NCI-H1105 (cell line): ENCODE measurements at places on chromosomes 2 and 18.

- no peak for DNase-seq
These were observed 41.5 kb downstream of the EPAS1 start for GRCh38 chr2:46338674-46339073.

DNA sequence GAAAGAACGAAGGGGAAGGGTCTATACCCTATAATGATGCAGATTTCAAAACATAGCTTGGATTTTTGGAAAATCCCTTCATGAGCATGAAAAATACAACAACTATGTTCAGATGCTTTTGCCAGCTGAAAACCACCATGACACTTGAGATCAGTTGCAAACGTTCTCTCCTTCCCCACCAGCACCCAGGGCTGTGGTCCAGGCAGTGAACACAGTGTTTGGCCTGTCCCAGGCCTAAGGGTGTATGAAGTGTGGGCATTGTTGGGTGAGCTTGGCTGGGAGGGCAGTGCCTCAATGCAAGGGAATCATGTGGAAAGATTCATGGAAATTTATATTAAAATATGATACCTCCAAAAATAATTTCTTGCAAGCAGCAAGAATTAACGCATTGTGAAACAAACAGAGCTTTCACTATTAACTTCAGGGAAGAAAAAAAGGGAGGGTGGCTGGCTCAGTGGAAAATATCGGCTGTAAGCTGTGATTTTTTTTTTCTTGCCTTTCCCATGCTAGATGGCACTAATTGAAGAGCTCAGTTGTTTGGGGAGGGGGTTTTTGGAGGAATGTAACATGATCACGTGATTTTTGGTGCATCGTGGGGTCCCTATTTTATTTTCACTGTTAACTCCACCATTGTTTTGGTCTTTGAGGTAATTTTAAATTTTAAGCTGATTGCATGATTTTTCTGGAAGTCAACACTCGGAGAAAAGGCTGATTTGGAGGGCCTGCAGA is 52.0 kb downstream of the CDC42EP3 start:
- no peak for DNase-seq

- no peak for DNase-seq
These were observed 546.2 kb upstream of the SETBP1 start for GRCh38 chr18:44134447-44134846.

GRCh38 chr18:49846361-49846662 is 33.0 kb upstream of the ACAA2 start:
- DNase-seq, result no peak

DNA sequence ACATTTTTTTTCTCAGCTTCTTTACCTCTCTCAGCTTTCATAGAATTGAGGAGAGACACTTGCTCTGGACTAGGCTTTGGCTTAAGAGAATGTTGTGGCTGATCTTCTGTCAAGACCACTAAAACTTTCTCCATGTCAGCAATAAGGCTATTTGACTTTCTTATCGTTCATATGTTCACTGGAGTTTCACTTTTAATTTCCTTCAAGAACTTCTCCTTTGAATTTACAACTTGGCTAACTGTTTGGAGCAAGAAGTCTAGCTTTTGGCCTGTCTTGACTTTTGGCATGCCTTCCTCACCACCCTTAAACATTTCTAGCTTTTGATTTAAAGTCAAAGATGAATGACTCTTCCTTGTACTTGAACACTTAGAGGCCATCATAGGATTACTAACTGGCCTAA is 104.4 kb upstream of the SLC39A10 start:
- no peak for DNase-seq

GRCh38 chr18:40004246-40004645 is 1950.8 kb upstream of the PIK3C3 start:
- no peak for DNase-seq

GRCh38 chr2:238466243-238466756 is 39.6 kb downstream of the ASB1 start:
- no peak for DNase-seq

- DNase-seq, result no peak
These were observed 21.8 kb upstream of the TANK start for GRCh38 chr2:161138429-161138828.

DNA sequence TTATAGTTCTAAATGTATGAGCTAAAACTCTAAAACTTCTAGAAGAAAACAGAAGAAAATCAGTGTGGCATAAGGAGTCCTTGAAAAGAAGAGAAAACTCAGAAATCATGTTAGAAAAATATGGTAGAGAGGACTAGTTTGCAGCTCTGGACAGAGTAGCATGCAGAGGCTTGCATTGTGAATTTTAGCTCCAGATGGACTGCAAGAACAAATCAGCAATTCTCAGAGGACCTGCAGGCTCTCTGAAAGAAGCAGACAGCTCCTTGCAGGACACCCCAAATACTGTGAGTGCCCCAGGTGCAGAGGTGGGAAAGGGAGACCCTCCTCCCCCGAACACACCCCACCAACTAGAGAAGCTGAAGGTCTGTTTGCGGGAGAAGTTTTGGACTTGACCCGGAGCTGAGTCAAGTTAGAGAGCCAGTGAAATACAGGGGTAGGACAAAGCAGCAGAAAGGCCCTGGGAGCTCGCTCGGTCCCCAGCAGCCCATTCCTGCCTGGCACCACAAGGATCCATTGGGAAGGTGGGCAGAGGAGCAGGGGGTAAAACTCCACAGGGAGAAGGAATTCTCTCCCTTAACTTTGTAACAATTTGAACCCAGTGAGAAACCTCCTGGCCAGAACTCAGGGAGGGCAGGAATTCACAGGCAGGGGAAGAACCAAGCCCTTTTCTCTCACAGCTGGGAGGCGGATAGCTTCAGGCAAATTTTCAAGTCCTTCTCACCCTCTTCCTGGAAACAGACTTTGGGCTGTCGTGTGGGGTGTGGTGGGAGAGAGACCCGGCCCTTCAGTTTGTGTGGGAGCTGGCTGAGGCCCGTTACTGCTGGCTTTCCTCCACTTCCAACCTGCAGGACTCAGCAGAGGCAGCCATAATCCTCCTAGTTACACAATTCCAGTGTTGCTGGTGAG is 216.2 kb upstream of the SLC35G4 start:
- no peak for DNase-seq

DNA sequence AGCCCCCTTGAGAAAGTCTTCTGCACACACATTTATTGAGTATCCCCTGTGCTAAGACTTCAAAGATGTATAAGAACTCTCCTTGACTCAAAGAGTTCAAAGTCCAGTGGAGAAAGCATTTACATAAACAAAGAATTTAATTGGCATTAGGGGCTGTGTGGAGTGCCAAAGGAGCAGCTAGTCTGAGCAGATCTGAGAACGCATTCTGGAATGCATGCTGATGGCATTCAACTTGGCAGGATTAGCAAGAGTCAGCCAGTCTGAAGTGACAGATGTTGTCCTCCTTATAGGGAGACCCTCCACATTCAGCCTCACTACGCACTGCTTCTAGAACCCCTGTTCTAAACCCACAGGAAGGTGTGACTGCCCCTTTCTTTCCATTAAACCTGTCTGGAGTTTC is 191.5 kb downstream of the RAD51AP2 start:
- DNase-seq, result no peak

DNA sequence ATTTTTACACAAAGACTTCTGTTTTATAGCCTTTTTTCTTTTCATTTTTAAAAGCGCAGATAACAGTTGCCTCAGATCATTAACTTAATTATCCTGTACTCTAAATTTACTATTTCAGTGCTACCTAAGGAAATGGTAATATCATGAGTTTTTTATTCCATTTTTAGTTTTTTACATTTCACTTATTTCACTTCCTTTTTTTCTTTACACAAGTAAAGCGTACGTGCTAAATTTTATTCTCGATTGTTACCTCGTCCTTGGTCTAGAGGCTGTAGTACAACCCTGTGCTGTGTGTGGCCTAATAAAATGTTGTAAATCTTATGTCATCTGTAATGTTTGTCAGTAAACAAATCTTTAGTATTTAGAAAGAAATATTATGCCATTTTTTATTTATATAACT is 49.2 kb downstream of the CRIM1 start:
- DNase-seq, result no peak

DNA sequence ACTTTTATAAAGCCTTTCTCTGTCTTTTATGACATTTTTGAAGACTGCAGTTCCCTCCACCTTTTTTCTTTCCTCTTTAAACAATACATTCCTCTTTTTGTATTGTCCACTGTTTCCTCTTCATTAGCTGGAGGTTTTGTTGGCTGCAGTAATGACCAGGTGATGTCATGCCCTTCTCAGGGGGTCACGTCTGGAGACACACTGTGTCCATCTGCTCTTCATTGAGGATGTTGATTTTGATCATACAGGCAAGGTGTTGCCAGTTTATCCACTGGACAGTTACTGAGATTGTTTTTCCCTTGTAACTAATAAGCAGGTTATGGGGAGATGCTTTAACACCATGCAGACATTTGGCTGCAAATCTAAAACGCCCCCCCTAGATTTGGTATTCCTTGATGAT is 19.8 kb downstream of the ZNF407 start:
- no peak for DNase-seq
